ENCODE measurements at places on chromosomes 6 and 20.
A peak's percentile ranks its signal among the peaks of the same experiment; 100 is the strongest.

DNA sequence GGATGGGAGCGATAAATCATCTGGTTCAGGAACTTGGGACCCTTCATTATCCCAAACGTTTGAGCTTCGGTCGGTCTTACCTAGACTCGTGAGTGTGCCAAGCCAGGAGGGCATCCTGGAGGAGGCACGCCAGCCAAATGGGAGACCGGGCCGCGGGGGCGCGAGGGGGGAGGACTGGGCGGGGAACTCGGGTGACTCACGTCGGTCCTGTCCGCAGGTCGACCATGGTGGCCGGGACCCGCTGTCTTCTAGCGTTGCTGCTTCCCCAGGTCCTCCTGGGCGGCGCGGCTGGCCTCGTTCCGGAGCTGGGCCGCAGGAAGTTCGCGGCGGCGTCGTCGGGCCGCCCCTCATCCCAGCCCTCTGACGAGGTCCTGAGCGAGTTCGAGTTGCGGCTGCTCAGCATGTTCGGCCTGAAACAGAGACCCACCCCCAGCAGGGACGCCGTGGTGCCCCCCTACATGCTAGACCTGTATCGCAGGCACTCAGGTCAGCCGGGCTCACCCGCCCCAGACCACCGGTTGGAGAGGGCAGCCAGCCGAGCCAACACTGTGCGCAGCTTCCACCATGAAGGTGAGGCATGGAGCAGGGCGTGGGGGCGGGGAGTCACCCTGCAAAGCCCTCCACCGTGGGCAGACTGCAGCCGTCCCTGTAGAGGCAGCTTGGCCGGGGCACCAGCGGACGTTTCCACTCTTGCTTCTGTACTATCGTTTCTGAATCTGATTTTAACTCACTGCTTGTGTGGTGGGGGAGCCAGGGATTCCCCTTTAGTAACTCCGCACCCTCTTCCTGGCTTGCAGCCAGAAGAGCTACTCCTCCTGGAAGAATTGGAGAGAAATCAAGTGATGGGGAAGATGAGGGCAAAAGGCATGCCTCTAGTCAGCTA is 2.7 kb downstream of the BMP2 start:
- H3K4me3 ChIP-seq, result peak overlapping the region; percentile 69
- no peaks in the 10 kb centered on the region for H3K27me3 ChIP-seq
- H3K27ac ChIP-seq, result no peak overlapping the region
- peak; percentile 23 for DNase-seq
- peaks cover 13% of the 10 kb centered on the region for H3K4me1 ChIP-seq
- no peaks in the 10 kb centered on the region for H3K36me3 ChIP-seq

- no peak overlapping the region for H3K4me3 ChIP-seq
- H3K4me1 ChIP-seq, result no peaks in the 10 kb centered on the region
- no peak overlapping the region for H3K27ac ChIP-seq
- H3K36me3 ChIP-seq, result no peaks in the 10 kb centered on the region
Measured at GRCh38 chr20:34895465-34895864, 19.1 kb downstream of the ACSS2 start.

DNA sequence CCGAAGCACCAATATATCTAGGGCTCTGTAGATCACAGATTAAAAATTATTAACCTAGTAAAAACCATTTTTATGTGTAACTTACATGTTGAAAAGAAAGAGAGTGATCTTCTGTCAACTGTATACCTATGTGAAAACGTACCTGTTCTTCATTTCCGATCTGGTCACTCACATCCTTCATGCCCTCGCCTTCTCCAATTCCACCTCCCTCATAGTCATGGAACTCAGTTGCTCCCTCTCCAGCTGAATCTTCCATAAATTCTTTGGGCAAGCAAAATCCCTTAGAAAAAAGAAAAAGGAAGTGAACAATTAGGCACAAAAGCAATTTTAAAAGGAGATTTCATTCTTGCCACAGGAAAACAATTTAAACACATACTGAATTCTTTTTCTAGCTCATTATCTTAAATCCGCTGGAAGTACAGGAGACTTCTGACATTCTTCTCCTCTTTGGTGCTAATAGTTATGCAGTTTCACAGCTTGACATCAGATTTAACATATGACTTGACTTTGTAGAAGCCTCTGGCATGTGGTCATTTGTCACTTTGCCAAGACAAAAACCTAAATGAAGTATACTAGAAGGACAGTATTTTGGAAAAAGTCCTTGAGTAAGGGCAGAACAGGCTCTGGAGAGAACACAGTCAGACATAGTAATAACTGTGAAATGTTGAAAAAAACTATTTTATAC is 29.5 kb upstream of the LYRM2 start:
- H3K36me3 ChIP-seq, result peaks cover 47% of the 10 kb centered on the region
- H3K27me3 ChIP-seq, result no peaks in the 10 kb centered on the region
- H3K27ac ChIP-seq, result no peak overlapping the region
- H3K4me1 ChIP-seq, result peaks cover 11% of the 10 kb centered on the region
- H3K4me3 ChIP-seq, result no peak overlapping the region
- DNase-seq, result peak; percentile 52

GRCh38 chr6:157452096-157452495 is 71.1 kb downstream of the ZDHHC14 start:
- DNase-seq, result no peak
- no peaks in the 10 kb centered on the region for H3K4me1 ChIP-seq
- H3K4me3 ChIP-seq, result no peak overlapping the region
- no peaks in the 10 kb centered on the region for H3K27me3 ChIP-seq
- no peak overlapping the region for H3K27ac ChIP-seq

All from astrocyte (in vitro differentiated cells and primary cell).